HS-5 (cell line): ENCODE measurements at places on chromosomes 16 and 17.

DNA sequence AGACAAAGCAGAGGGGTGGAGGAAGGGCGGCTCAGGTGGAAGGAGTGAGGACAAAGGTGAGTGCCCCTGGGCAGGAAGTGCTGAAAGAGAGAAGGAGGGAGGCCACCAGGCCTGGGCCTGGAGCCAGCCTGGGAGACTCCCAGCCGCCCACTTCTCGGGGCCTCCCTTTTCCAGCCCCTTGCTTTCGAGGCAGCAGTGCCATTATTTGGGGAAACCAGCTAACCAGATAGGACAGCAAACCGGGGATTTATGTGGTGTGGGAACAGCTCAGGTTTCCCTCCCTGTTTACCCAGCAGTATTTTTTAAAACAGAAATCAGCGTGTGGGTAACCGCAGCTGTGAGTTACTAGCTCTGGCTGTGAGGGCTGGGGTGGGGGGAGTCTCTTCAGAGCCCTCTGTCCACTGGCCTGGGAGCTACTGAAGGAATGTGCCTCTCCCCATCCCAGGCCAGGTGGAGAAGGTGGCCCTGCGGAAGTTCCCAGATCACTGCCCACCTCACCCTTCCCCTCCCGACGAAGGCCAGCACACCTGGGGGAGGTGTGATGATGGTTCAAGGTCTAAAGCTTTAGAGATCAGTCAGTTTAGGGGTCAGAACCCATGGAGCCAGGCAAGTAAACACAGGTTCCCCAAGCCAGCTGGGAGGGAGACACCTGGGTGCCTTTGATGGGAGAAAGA, 8.4 kb upstream of the MEOX1 start:
- no peak for DNase-seq

DNA sequence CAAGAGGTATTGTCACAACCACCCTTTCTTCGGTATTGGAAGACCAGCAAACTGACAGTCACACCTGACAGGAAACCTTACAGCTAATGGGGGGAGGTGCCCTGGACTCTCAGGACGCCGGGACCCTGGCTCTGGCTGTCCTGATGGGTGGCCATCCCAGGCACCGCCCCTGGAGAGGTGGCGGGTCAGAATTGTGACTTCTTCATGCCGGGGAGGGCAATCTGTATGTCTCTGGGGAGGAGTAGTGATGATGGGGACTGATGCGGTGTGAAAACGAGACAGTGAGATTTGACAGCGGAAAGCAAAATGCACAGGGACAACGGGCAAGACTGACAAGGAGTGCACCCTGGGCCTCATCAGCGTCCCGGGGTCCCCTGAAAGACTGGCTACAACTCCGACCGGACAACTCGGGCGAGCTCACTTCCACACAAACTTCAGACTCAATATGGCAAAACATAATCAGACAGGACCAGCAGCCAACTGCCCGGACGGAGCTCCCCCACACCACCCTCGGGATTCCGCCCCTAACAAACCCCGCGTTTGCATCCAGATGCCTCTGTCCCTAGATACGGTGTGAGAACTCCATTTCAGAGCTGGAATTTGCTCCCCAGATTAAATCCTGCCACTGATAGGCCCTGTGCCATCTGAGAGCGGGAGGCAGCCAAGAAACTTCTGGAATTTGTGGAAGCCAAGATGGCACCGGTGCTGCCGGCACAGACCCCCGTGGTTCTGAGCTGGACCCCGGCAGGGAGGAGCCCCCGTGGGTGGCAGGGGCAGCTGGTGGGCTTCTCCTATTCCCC, 83.6 kb upstream of the CREBBP start:
- DNase-seq: no peak

DNA sequence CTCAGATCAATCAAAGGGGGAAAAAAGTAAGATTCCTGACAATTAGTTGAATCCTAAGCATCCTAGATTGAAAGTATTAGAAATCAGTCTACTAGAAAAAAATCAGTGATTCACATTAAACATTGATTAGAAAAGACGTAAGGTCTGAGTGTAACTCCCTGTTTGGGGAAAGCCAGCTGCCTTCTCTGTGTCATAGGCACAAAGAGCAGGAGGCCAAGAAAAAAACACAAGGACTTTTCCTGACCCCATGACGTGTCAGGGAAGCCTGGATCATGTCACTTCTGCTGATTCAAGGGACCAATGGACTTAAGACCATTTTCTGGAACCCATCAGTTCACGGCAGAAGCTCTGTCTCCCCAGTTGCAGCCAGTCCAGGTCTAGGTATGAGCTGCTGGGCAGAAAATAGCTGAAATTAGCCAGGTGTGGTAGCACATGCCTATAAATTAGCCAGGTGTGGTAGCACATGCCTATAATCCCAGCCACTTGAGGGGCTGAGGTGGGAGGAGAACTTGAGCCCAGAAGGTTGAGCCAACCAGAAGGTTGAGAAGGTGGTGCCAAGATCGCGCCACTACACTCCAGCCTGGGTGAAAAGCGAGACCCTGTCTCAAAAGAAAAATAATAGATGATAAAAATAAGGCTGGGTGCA, 35.9 kb downstream of the RANBP10 start:
- DNase-seq: no peak

- DNase-seq: no peak
Measured at GRCh38 chr17:11943759-11944347, 53.4 kb downstream of the ZNF18 start.

DNA sequence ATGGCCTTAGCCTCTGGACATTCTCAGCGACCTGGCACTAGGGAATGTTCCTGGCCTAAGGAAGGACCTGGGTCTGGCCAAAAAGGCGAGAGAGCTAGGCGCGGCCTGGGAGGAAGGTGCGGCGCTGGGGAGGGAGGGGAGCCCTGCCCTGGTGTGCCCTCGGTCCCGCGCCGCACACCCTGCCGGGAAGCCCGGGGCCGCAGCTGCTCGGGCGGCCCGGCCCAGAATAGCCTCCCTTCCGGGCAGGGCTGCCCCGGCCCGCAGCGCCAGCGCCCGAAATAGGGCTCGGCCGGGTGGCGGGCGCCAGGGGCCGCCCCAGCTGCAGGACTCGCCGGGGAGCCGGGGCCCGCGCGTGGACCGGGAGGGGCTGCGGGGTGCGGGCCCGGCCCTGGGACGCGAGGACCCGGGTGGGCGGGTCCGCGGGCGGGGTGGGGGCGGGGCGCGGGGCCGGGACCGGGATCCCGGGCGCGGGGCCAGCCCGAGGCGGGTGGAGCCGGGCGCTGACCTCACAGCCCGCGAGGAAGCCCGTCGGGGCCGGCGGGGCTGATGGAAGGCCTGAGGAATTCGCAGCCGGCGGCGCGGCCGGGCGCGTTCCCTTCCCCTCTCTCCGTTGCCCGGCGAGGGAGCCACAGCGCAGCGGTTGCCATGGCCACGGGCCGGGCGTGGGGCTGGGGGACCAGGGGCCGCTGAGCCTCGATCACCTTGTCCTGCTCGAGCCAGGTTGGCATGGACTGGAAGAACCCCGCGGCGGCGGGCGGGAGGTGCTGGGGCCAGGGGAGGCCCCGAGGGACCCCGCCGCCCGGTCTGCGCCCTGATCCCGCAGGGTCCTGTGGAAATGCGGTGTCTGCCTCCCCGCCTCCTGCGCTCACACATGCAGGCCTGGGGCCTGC, 18.1 kb downstream of the SOCS3 start:
- no peak for DNase-seq

DNA sequence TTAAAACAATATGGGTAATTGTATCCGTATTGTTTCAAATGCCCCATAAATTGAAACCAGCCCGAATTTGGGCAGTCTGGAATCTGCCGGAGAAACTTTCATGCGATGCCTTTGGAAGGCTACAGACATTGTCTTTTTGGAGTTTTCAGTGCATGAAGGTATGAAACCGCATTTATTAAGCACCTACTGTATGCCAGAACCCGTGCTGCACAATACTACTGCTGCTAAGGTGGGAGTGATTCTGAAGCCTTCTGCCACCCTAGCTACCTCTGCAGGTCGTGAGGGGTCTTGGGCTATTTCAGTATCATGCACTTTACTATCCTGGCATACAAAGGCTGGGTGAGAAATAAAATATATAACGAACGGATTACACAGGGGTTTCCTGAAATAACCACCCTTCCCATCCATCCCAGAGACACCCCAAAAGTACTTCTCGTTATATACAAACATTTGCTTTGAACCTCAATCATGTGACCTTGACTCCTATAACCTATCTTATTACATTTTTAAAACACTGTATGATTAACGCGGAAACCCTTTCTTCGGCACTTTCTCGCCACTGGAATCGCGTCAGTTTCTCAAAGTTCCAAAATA, 1.0 kb upstream of the MSI2 start:
- DNase-seq: no peak

DNA sequence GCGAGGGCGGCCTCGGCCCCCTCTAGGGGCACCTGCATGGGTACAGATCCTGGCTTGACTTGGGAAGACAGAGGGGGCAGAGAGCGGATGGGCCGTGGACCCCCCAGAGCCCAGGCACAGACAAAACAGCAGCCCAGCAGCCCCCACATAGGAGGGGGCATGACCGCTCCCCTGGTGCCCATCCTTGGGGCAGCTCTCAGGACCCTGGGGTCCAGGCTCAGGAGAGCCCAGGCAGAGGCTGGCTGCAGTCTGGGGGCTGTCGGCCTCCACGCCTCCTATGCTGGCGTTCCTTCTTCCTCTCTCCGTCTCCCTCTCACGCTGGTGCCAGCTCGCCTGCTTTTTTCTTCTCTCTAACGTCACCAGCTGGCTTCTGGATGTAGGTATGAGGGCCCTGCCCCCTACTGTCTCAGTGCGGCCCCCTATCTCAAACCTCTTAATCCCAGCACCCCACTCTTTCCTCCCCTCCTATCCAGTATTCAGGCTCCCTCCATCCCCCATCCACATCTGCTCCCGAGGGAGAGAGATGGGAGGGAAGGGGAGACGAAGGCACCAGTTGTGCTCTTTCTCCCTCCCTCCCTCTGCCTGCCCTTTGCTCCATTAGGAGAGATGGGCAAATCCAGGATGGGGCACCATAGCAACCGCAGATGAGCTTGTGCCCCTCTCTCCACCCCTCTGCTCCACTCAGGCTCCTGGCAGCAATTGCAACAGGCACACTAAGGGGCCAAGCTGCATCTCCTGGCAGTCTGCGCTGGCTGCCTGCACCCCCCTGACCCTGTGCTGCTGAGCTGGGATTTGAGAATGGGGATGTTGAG, at the start of gene GPR179:
GPR179 (minus strand) TSS at position 349 of the 812 bp plus-strand sequence; CDS start at position 182, 167 bp downstream.
- no peak for DNase-seq

- DNase-seq: peak; percentile 59
Measured at GRCh38 chr17:9361188-9361955, 214.2 kb downstream of the STX8 start.
